Caki2 (cell line): ENCODE measurements at places on chromosomes 16 and 17. TPM values are rescaled to one million over a fixed set of nuclear protein-coding genes. Genes with fewer than 3 reads are reported as not detected.

ATP2A3 gene
- 5.0 and 7.7 TPM in 2 replicates for total RNA-seq

TBC1D3I gene
- total RNA-seq = not detected in 2 replicates

SOCS7 gene
- total RNA-seq = 14.4 and 22.5 TPM in 2 replicates

DNAH9 gene
- total RNA-seq = 1.5 TPM in 1 of 2 replicates, not detected in the other

DUS1L gene
- total RNA-seq = 126 and 135 TPM in 2 replicates

CCL17 gene
- total RNA-seq = not detected in 2 replicates

ACLY gene
- total RNA-seq = 146 and 150 TPM in 2 replicates

CCL23 gene
- not detected in 2 replicates for total RNA-seq

PMFBP1 gene
- 1.5 and 3.4 TPM in 2 replicates for total RNA-seq

- DNase-seq = peak; percentile 73
These were observed 27.8 kb downstream of the GNPTG start for GRCh38 chr16:1379304-1380076.

GRCh38 chr16:73617738-73618137 is 569.8 kb upstream of the ZFHX3 start:
- no peak for DNase-seq

DNA sequence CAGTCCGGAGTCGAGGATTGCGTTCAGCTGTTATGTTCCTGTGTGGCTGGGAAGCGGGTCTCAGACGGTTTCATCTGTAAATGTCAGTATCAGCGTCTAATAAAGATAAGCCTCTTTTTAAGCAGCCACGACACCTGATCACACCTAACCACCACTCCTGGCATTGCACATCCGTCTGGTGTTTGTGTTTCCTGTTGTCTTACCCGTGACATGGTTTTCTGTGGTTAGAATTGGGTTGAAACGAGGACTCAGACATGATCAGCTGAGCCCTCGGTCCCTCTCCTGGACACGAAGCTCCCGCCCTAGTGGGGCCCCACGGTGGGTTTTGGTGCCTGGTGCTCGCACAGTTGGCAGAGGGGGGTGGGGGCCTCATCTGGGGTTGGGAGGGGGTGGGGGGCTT is 18.3 kb downstream of the CPNE7 start:
- no peak for DNase-seq

GRCh38 chr17:61481421-61481820 is 29.2 kb downstream of the TBX4 start:
- no peak for DNase-seq

GRCh38 chr17:35764123-35764991 is 3.7 kb downstream of the C17orf50 start:
- peak; percentile 96 for DNase-seq

GRCh38 chr17:75845933-75846691 is 1.9 kb upstream of the UNC13D start:
- DNase-seq = peak; percentile 32

GRCh38 chr16:19062706-19063105 is 4.7 kb upstream of the COQ7 start:
- no peak for DNase-seq

DNA sequence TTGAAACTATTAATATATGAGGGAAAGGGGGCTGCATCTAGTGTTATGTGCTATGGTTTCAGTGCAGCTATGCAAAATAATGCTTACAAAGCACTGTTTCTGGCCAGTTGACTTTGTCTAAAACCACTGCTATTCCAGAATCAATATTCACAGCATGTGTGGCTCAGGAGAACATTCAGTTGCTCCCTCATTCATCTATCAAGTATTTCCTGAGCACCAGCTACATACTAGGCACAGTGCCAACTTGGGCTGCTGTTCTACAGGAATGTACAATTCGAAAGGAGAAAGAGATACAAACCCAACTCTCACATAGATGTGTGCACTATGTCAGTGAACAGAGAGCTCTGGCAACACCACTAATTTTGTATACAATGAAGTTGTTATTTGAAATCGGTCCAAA is 183.0 kb downstream of the PHKB start:
- DNase-seq = no peak

- no peak for DNase-seq
These were observed 102.1 kb downstream of the SNX29 start for GRCh38 chr16:12078405-12079280.

DNA sequence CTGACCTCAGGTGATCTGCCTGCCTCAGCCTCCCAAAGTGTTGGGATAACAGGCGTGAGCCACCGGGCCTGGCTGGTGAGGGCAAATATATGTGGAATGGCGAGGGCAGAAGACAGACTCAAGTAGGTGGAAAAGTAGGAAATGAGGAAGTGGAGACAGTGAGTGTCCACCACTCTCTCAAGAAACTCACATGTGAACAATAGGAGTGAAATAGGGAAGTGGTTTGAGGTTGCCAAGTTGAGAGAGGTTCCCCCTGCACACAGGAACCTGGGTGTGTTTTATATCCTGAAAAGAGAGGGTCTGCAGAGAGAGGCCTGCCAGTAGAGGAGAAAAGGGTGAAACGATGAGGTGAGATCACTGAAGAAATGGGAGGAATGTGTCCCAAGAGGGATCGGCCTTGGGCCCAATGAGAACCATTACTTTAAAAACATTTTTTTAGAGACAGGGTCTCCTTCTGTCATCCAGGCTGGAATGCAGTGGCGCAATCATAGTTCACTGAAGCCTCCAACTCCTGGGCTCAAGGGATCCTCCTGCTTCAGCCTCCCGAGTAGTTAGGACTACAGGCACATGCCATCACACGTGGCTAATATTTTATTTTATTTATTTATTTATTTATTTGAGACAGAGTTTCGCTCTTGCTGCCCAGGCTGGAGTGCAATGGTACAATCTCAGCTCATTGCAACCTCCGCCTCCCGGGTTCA is 17.1 kb upstream of the CORO1A start:
- no peak for DNase-seq

GRCh38 chr17:32142857-32143526 is 690 bp downstream of the RHOT1 start:
- DNase-seq = peak; percentile 61

DNA sequence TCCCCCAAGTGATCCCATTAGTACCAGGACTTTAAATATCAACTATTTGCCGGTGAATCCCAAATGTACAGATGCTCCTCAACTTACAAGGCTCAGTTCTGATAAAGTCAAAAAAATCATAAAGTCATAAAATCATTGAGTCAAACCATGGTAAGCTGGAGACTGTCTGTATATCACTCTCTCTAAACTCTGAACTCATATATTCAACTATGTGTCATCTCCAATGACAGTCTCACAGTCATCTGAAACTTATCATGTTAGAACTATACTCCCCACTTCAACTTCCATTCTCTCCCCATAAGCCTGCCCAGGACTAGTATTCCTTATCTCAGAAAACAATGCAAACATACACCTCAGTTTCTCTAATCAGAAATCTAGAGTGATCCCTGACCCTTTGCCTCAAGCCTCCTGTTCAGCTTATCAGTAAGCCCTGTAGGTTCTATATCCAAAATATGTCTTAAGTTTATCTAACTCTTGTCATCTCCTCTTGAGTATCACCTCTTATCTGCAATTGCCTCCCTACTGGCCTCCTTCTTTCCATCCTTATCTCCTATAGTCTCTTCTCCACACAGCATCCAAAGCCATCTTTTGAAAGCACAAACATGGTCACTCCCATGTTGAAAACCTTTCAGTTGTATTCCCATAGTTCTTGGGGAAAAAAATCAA is 55.0 kb downstream of the SSH2 start:
- no peak for DNase-seq
